ENCODE measurements at places on chromosomes 11 and 22. TPM values are rescaled to one million over a fixed set of nuclear protein-coding genes. Genes with fewer than 3 reads are reported as not detected.

MTFP1 gene
- total RNA-seq, result 117 TPM

MMP27 gene
- not detected for total RNA-seq

C22orf15 gene
- total RNA-seq, result 1.8 TPM

MPZL2 gene
- total RNA-seq, result 0.38 TPM

AASDHPPT gene
- total RNA-seq, result 76.7 TPM

VWA5A gene
- 15.1 TPM for total RNA-seq

RIC8A gene
- total RNA-seq, result 125 TPM

DAGLA gene
- 4.8 TPM for total RNA-seq

LRRC56 gene
- 1.5 TPM for total RNA-seq

All from H7 (cell line).